ENCODE measurements at places on chromosomes 2 and 18. TPM values are rescaled to one million over a fixed set of nuclear protein-coding genes. Genes with fewer than 3 reads are reported as not detected.

The TMEM200C gene
- total RNA-seq = not detected

The ZNF519 gene
- total RNA-seq = 3.9 TPM

The ASTL gene
- total RNA-seq = not detected

The FASTKD1 gene
- total RNA-seq = 15.9 TPM

The GPR45 gene
- not detected for total RNA-seq

The ALPG gene
- not detected for total RNA-seq

The SPP2 gene
- not detected for total RNA-seq

The CAMKMT gene
- total RNA-seq = 5.8 TPM

The FIGN gene
- total RNA-seq = 0.98 TPM

The LRRTM4 gene
- not detected for total RNA-seq

The SAG gene
- total RNA-seq = not detected
